ENCODE measurements at places on chromosomes 11 and 22. TPM values are rescaled to one million over a fixed set of nuclear protein-coding genes. Genes with fewer than 3 reads are reported as not detected.

The LDHAL6A gene
- total RNA-seq, result not detected

The TMPRSS13 gene
- total RNA-seq, result 0.63 TPM

The HTR3A gene
- 0.58 TPM for total RNA-seq

The MLC1 gene
- 2.4 TPM for total RNA-seq

The DBX1 gene
- total RNA-seq, result not detected

The LIN7C gene
- total RNA-seq, result 93.1 TPM

The FAT3 gene
- total RNA-seq, result 56.7 TPM

The B4GALNT4 gene
- total RNA-seq, result 13.4 TPM

The OAF gene
- total RNA-seq, result 25.5 TPM

The IRAG1 gene
- 60.1 TPM for total RNA-seq

The MS4A6A gene
- total RNA-seq, result 76.2 TPM

The GRK2 gene
- total RNA-seq, result 21.1 TPM

The DNAL4 gene
- total RNA-seq, result 12.4 TPM
